Osteocyte (in vitro differentiated cells): ENCODE measurements at places on chromosomes 5 and 9. TPM values are rescaled to one million over a fixed set of nuclear protein-coding genes. Genes with fewer than 3 reads are reported as not detected.
A peak's percentile ranks its signal among the peaks of the same experiment; 100 is the strongest.

DNA sequence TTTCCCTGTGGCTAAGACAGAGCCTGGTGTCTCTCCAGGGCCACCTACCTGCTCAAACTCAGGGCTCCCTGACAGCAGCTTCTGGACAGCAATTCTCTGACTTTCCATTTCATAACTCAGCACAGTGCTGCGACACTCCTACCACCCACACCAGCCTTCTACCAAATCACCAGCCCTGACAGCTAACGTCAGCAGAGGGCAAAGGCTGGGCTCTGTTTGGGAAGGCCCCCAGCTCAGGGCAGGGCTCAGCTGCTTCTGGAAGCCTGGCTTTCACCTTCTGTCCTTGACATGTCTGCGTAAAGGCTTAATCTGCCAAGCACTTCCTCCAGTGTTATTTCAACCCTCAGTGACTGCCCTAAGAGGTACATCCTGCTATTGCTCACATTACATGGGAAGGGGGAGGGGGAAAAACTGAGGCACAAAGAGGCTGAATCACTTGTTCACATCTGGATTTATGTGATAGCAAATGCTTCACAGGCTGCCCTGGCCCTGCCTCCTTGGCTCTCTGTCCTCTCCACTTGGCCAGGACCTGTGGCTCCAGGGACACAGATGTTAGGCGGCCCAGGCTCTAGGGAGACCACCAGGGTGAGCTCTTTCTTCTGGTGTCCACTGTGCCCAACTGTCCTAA lies 102.5 kb upstream of the PANK3 start:
- H3K4me1 ChIP-seq: peaks cover 4% of the 10 kb centered on the region
- DNase-seq: no peak
- no peaks in the 10 kb centered on the region for H3K36me3 ChIP-seq

GRCh38 chr5:6710070-6710469 lies 3.2 kb upstream of the TENT4A start:
- no peaks in the 10 kb centered on the region for H3K36me3 ChIP-seq
- H3K27ac ChIP-seq: no peak overlapping the region
- H3K4me1 ChIP-seq: peaks cover 30% of the 10 kb centered on the region
- no peaks in the 10 kb centered on the region for H3K27me3 ChIP-seq

GRCh38 chr5:121988488-121988887 lies 26.7 kb downstream of the SRFBP1 start:
- no peak overlapping the region for H3K27ac ChIP-seq
- no peaks in the 10 kb centered on the region for H3K27me3 ChIP-seq

- H3K36me3 ChIP-seq: peaks cover 1% of the 10 kb centered on the region
- peak overlapping the region; percentile 97 for H3K4me3 ChIP-seq
- peak overlapping the region; percentile 12 for H3K27ac ChIP-seq
- no peak for DNase-seq
- H3K4me1 ChIP-seq: peaks cover 28% of the 10 kb centered on the region
Observed at GRCh38 chr5:53478411-53479044, 1.9 kb upstream of the FST start.

DNA sequence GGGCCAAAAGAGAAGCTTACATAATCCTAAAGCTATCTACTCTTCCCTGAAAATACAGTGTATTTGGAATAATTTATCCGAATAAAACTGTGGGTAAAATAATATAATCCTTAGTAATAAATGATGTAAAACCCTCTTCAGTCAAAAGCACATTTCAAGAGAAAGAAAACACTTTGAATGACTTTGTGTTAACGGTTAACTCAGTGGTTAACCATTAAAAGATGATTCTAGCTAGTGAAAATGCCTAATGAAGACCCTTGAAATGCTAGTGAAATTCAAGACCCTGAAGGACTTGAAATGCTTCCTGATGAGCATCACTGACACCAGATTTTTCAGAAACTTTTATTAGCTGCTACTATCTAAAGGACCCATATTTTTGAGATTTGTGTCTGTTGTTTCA lies 70.7 kb downstream of the COX7C start:
- no peaks in the 10 kb centered on the region for H3K4me1 ChIP-seq
- DNase-seq: no peak
- H3K36me3 ChIP-seq: no peaks in the 10 kb centered on the region
- H3K27me3 ChIP-seq: peaks cover 2% of the 10 kb centered on the region
- no peak overlapping the region for H3K27ac ChIP-seq

GRCh38 chr9:121216271-121216805 lies 14.7 kb upstream of the RAB14 start:
- H3K4me3 ChIP-seq: no peak overlapping the region
- H3K27me3 ChIP-seq: no peaks in the 10 kb centered on the region
- peak; percentile 10 for DNase-seq
- peaks cover 5% of the 10 kb centered on the region for H3K4me1 ChIP-seq

APBB3 gene
- 62.3 and 70.7 TPM in 2 replicates for total RNA-seq

- H3K4me1 ChIP-seq: peaks cover 19% of the 10 kb centered on the region
- no peak for DNase-seq
- H3K27me3 ChIP-seq: no peaks in the 10 kb centered on the region
- peak overlapping the region; percentile 86 for H3K27ac ChIP-seq
- H3K36me3 ChIP-seq: peaks cover 7% of the 10 kb centered on the region
Observed at GRCh38 chr9:95880021-95880690, 4.7 kb downstream of the ERCC6L2 start.

DNA sequence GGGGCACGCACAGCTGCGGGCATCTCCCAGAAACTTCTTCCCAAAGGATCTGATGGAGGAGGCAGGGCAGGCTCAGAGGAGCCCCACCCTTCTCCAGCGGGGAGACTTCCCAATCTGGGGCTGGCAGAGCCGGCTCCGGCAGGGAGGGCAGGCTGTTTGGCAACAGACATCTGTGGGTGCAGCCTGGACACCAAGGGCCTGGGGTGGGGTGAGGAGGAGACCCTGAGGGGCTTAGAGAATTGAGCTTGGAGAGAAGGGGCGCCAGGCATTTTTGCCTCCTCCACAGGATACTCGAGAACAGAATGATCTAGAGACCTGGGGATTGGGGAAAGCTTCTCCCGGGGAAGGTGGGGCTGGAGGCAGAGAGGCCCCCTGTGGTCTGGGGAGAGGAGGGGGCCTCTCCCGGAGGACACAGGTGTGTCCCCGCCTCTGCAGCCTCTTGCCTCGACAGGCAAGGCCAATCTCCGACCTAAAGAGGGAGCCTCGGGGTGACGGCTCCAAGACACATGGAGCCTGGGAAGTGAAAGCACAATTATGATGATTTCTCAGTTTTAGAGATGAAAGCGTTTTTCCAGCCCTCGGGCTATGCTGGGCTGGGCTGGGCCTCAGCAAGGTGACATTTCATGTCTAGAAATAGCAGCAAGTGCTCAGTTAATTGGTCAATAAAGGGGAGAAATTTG lies 8.4 kb downstream of the LHX3 start:
- H3K36me3 ChIP-seq: no peaks in the 10 kb centered on the region
- DNase-seq: no peak
- no peak overlapping the region for H3K4me3 ChIP-seq
- no peaks in the 10 kb centered on the region for H3K4me1 ChIP-seq
- no peak overlapping the region for H3K27ac ChIP-seq

DNA sequence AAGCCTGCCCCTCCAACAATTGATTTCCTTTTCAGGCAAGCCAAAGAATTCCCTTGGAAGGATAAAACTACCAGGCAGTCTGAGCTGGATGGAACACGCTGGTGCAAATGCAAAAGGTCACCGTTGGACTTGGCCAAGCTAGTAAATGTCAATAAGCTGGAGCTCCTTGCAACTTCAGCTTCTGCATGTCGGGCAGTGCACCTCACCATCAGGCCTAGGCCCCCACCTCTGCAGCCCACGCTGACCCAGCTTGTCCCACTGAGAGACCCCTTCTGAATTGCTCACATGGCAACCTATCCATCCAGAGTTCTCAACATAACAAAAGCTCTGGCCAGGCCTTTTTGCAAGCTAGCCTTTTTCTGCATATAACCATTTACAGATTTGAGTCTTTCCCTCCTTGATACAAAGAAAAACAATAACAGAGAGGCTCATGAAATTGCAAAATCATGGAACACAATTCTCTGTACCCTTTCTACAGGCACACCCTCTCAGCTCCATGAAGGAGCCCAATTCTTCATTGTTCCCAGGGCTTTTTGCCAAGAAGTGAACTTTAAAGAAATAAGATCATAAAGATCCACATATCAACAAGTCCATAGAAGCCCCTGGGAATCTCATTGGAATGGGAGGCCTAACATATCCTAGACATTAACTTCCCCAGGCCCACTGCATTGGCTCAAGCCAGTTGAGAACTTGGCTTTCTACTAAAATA lies 123.9 kb upstream of the SLIT3 start:
- peaks cover 2% of the 10 kb centered on the region for H3K27me3 ChIP-seq
- H3K36me3 ChIP-seq: no peaks in the 10 kb centered on the region
- H3K4me1 ChIP-seq: peaks cover 4% of the 10 kb centered on the region
- DNase-seq: no peak

- no peak for DNase-seq
- no peak overlapping the region for H3K4me3 ChIP-seq
- H3K27ac ChIP-seq: peak overlapping the region; percentile 11
- peaks cover 15% of the 10 kb centered on the region for H3K4me1 ChIP-seq
- H3K27me3 ChIP-seq: no peaks in the 10 kb centered on the region
Observed at GRCh38 chr5:121974261-121974660, 12.5 kb downstream of the SRFBP1 start.
